ENCODE measurements at places on chromosomes 2 and 18.

DNA sequence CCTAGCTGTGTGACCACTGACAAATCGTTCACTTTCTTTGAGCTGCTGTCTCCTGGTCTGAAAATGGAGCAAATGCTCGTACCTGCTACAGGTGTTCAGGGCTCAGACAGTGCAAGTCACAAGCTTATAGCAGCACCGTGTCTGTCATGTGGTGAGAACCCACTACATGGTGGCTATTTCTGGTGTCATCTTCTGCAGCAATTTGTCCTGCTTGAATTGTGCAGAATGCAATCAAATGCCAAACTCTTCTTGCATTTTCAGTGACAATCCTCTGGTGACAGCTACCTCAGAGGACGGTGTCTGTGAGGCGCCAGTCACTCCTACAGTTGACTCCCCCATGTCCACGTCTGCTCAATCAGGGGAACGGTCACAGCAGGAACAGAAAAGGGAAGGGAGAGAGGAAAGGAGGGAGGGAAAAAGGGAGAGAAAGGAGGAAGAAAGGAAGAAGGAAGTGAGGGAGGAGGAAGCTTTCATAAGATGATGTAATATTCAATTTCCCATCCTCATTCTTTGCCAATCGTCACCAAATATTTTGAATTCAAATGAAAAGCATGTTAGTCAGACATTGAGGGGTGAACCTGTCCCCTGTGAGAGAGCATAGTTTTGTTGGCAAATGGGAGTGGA lies 122.2 kb downstream of the BCL2 start:
- DNase-seq, result no peak

DNA sequence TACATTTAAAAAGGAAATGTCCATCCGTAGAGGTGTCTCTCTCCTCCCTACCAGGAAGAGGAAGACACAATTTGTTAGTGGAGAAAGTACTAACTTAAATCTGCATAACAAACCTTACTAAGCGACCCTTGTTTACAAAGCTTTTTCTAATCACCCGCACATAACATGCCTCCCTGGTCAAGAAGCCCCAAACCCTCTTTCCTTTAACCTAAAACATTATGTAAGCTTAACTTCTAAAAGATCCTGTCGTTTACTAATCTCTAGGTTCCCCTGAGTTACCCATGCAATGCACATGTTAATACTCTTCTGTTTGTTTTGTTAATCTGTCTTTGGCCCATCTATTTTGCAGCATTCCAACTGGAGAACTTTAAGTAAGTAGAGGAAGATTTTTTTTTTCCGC lies 630.3 kb upstream of the NRXN1 start:
- no peak for DNase-seq

- no peak for DNase-seq
Measured at GRCh38 chr2:27976308-27976707, 85.8 kb downstream of the BABAM2 start.

DNA sequence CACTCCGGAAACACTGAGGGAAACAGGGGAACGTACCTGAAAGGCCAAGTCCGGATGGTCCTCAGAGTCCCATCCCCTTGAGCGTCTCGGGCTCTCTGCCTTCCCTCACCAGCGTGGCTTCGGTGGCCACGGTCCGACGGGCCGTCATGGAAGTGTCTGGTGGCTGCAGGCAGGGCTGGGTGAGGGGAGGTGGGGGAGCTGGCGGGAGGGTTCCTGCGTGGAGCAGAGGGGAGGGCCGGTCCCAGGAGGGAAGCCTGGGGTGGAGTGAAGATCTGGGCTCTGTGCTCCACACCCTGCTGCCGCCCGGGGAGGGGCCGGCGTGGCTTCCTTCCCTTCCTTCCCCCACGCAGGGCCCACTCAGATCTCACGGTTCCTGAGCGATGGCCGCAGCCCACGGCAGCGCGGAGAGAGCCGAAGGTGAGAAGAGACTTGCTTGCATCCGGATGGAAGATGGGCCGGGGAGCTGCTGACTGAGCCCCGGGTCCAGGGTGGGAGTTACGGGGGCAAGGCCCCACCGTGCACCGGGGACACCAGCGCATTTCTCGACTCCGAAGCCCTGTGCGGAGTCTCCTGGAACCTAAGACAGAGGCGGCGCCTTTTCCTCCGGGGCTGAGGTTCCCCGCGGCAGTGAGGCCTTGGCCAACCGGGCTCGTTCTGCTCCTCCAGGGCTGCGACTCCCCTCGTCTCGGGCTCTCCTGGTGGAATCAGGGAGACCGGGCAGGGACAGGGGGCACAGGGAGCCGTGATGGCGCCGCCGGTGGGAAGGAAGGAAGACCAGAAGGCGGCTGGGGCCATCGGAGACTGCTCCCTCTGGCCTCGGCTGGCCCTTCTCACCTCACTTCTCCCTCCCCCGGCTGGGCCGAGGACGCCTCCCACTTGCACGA lies 49.1 kb downstream of the KCNF1 start:
- no peak for DNase-seq

DNA sequence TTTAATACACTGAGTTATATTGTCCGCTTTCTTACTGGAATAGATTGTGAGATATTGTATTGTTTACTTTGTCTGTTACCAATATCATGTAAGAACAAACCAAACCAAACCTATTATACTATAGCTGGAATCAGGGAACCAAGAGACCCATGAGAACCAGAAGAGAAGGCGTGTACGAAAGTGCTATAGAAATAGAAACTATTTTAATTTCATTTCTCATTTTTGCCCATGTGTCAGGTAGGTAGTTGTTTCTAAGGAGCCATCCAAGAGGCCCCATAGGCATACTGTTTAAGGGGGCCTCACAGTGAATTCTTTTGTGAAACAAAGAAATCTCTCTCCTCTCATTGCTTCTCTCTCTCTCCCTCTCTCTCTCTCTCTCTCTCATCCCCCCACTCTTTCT lies 363.6 kb downstream of the RNF144A start:
- DNase-seq, result no peak

DNA sequence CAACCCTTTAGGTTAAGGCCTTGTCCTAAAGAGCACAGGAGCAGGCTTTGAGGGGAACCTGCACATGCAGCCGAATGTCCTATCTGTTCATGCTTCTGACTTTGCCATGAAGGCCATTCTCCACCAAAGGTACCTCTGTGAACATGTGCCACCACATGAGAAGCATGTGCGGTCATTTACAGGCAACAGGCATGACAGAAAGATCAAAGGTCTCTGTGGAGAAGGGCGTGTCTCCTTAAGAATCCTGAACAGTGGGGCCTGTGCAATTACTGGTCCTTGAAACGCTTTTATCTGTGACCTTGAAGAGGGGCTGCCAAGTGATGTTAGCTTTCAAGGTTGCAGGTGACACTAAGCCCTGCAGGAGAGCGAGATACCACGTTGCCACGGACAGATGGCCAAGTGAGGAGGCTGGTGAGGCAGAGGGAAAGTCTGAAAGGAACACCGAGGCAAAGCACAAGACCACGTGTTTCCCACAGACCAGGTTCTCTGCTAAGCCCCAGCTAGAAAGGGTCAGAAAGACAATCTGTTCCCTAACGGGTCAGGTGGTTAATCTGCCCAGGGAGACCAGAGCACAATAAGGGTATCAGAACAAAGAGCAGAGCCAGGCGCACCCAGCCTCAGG lies 19.5 kb upstream of the POMC start:
- no peak for DNase-seq

Data from AG08395 (cell line).